ENCODE measurements at places on chromosomes 4 and X.

DNA sequence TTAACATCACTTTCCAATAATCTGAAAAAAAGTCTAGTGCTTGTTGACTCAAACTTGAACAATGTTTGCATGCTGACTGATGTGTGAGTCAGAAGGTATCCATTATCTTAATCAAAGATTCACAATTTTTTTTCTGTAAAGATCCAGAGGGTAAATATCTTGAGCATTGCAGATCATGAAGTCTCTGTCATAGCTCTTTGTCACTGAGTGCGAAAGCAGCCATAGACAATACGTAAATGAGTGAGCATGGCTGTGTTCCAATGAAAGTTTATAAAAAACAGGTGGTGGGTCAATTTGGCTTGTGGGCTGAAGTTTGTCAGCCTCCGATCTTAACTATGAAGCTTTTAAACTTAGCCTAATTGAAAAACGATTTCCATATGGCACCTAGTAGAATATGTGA, 37.7 kb downstream of the NHS start:
- DNase-seq, result peak; percentile 40

GRCh38 chr4:89469930-89470375, 162.4 kb upstream of the GPRIN3 start:
- peak; percentile 60 for DNase-seq

DNA sequence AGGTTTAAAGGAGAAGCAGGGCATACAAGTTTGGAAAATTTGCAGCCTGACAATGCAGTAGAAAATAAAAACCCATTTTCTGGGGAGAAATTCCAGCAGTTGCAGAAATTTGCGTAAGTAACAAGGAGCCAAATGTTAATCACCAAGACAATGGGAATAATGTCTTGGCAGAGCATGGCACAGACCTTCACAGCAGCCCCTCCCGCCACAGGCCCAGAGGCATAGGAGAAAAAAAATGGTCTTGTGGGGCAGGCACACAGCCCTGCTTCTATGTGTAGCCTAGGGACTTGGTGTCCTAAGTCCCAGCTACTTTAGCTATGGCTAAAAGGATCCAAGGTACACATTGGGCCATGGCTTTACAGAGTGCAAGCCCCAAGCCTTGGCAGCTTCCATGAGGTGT, 65.7 kb downstream of the SPOCK3 start:
- DNase-seq, result no peak

DNA sequence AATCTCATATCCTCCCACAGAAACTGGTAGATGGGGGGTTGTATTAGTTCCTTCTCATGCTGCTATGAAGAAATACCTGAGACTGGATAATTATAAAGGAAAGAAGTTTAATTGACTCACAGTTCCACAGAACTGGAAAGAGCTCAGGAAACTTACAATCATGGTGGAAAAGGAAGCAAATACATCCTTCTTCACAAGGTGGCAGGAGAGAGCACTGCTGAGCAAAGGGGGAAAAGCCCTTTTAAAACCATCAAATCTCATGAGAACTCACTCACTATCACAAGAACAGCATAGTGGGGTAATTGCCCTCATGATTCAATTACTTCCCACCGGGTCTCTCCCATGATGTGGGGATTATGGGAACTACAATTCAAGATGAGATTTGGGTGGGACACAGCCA, 250.5 kb upstream of the GPRIN3 start:
- DNase-seq, result no peak

DNA sequence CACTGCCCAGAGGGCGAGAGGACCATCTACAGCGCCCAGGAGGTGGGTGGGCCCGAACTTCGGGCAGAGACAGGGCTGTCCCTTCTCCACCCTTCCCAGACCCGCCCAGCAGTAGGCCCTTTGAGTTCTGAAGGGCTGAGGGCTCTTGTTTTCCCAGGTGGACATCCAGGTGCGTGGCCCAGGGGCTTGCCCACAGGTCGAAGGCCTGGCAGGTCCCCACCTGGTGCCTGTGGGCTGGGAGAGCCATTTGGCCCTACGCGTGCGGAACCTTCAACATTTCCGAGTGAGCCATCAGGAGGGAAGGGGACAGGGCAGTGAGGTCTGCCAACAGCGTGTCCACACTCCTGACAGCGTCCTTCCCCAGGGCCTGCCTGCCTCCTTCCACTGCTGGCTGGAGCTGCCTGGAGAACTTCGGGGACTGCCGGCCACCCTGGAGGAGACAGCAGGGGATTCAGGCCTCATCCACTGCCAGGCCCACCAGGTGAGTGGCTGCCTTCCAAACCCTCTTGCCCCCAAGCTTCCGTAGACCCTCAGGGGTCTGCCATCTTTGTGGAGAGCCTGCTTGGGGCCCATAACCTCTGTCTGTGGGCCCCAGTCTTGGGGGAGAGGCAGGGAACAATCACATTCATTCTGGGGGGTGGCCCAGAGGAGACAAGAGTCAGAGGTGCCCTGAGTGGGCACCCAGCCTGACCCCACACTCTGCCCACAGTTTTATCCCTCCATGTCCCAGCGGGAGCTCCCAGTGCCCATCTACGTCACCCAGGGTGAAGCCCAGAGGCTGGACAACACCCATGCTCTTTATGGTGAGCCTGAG, 6.8 kb downstream of the PLXNB3 start:
- DNase-seq, result no peak

Measured in NCI-H460 (cell line).